ENCODE measurements at places on chromosomes 11 and 22.
A peak's percentile ranks its signal among the peaks of the same experiment; 100 is the strongest.

DNA sequence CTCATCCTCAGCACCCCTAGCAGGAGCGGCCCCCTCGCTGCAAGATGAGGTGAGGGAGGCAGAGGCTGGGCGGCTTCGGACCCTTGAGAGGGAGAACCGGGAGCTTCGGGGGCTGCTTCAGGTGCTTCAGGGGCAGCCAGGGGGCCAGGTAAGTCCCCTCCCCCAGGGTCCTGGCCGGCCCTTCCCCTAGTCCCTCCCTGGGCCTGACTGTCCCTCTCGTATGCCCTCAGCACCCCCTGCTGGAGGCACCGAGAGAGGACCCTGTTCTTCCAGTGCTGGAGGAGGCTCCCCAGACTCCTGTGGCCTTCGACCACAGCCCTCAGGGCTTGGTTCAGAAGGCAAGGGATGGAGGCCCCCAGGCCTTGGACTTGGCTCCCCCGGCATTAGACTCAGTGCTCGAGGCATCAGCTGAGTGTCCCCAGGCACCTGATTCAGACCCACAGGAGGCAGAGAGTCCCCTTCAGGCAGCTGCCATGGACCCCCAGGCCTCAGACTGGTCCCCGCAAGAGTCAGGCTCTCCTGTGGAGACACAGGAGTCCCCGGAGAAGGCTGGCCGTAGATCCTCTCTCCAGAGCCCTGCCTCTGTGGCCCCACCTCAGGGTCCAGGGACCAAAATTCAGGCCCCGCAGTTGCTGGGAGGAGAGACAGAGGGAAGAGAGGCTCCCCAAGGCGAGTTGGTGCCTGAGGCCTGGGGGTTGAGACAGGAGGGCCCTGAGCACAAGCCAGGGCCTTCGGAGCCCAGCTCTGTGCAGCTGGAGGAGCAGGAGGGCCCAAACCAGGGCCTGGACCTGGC, 4.0 kb downstream of the CCDC88B start:
- no peak for DNase-seq

GRCh38 chr11:72817966-72818365, 3.8 kb downstream of the ATG16L2 start:
- no peak for DNase-seq

DNA sequence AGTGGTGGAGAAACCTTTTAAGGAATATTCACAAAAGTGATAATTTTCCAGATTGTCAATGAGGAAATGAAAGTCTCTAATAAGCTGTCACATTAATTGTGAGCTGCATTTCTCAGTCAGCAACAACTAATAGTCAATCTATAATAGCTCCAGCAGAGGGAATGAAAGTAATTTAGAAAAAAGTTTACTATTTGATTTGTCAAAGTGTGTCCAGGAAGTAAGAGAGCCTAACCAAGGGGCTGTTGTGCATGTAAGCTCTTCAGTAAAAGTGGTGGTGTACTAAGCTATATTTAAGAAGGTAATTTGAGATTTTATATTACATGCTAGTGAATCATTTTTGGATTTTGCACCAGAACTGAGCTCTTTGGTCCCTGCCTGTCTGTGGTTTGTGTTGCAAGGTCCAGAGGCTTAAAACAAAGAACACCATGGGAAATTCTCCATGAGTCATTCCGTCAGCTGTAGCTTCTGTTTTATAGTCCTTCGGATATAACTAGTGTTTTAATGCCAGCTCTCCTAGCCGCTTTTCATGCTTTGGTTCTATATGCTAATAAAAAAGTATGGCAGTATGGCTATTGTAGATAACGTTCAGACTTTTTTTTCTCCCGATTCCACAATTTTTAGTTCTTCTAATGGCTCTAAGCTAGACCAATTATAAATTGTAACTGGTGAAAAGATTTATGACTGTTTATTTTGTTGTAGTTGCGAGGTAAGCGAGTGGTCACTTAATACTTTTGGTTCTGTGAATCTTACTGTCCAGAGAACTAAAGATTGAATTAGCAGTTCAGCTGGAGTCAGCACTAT, 64.6 kb downstream of the ARHGEF12 start:
- no peak for DNase-seq

DNA sequence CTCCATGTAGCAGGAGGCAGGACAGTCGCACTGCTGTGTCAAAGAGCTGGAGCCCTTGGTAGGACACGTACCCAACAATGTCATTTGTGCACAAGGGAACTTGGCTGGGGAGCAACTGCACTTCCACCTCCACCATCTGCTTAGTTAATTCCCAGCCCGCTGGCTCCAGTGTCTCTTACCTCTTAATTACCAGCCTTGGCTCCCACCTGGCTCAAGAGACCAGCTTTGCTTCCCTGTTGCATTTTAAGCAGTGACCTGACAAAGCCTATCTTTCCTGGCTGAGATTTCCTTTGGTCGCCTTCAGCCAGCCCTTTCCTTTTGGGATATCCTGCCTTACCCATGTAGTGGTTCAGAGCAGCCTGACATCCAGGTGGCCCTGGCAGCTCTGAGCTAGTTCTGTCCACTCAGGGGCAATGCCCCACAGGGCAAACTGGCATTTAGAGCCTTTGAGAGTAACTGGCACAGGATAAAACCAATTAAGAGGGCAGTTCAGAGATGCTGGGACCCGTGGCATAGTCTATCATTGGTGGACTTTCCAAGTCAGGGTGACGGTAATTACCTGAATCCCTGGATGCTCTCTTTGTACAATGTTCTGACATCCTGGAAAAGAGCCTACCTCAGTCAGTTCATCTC, 212.6 kb upstream of the SORL1-AS1 start:
- no peak for DNase-seq

DNA sequence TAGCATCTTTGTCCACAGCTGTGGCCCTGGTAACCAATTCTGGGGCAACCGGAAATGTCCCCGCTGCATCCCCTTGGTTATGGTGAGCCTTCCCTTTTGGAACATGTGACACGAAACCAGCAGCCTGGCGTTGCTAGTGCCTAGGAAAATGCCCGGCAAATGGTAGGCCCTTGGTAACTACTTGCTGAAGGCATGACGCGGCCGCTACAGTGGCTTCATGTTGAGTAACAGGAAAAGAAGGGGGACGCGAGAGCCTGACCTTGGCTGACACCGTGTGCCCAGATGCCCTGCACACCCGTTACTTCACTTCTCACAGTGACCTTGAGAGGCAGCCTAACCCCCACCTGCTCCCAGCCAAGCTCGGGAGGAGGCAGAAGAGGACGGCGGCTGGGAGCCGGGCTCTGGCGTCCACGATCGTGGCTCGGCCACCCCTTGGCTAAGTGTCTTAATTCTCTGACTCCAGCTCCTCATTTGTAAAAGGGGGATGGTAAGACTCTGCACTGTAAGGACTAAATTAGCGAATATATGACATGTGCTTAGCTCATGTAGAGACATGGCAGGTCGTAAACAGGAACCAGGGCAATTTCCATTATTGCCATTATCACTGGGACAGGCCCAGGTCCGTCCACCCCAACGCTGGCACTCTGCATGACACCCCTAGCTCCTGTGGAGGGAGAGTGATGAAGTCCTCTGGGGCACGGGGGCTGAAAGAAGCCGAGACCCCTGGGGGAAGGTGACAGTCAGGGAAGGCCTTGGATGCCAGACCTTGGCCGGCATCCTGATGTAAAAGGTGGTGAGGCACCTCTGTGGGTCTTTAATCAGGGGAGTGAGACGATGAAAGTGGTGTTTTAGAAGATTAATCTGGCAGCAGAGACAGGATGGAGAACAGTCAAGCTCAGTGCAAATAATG, 18.9 kb downstream of the IFT27 start:
- DNase-seq, result no peak

DNA sequence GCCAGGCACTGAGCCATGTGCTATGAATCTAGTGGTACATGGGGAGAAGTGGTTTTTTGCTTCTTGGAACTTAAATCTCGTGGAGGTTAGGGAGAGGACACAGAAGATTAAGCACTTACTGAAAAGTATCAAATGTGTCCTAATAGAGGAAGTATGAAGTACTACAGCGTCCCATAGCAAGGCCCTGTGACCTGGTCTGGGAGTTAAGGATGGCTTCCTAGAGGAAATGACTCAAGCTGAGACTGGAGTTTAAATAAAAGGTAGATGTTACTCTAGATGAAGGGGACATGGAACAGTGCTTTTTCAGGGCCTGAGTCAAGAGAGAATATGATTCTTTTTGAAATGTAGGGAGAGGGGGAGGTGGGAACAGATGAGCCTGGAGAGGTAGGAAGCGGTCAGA, 202.9 kb downstream of the GRIK4 start:
- no peak for DNase-seq

- DNase-seq, result peak; percentile 64
Observed at GRCh38 chr11:116852261-116853031, 15.0 kb upstream of the APOA1 start.

- DNase-seq, result no peak
Observed at GRCh38 chr11:66227700-66228099, 40.7 kb upstream of the RAB1B start.

DNA sequence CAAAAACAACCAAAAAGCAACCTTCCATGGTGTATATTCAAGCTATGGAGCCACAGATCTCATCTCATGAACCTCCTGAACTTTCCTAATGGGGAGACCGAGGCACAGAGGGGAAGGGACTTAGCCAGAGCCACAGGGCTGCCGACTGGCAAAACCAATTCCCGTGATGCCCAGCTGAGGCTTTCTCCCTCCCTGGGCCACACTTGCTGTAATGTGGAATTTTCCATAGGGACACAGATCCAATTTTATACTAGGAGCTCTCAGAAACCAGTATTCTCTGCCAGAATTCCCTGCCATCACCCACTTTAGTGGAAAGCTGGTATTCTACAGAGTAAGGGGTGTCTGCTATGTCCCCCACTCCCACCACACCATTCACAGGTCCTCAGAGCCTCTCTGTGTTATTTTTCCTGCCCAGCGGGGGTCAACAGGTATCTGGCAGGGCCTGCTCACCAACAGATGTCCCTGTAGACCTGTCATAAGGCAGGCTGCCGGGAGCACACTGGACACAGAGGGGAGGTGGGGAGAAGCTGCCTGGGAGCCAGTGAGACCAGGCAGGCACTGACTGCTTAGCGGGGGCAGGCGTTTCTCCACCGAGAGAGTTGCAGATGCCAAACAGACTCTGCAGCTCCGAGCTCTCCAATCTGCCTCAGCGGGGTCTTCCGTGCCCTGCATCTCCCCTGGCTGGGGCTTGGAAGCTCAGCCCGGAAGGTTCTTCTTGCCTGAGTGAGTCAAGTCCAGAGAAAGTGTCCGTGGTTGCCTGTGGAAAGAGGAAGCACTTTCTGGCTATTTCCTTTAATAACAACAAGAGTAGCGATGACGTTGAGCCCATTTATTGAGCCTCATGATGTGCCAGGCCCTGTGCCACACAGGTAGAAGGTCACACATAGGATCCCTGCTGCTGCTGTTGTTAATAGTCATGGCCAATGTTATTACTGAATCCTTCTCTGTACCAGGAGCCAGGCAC, 26.3 kb downstream of the RPS6KA4 start:
- DNase-seq, result no peak

- DNase-seq, result no peak
Observed at GRCh38 chr11:75925785-75926164, 110.8 kb downstream of the UVRAG start.

Measured in stimulated activated effector memory CD8-positive, alpha-beta T cell treated with anti-CD3 and anti-CD28 coated beads, Interleukin-12 subunit alpha, Interleukin-12 subunit beta, amount 100 ng/mL, for 72 hours (primary cell).